ENCODE measurements at places on chromosomes 5 and 9.

- no peak for DNase-seq
These were observed 2.7 kb upstream of the PHPT1 start for GRCh38 chr9:136846376-136847087.

DNA sequence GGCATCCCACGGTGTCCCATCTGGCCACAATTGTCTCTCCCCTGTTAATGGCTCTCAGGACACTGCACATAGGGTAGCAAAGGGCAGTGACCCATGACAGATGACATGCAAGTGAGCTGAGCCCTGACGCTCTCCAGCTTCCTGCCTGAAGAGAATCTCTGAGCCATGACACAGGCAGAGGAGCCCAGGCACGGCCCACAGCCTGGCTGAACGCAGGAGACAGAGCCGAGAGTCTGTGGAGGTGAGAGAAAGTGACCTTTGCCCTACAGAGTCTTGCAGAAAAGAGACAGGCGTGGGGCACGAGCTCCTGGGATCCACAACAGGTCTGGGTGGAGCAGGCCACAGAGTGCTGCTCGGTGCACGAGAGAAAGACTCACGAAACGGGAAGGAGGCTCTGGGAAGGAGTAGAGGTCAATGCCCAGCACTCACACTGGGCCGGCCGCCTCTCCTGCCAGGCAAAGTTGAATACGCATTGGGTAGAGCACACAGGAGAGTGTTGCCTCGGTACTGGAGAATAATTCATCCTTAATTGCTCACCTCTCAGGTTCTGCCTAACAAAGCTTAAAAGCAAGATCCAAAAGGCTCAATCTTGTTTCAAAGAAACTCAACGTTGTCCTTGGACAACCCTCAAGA is 90.3 kb downstream of the MRPL36 start:
- no peak for DNase-seq

GRCh38 chr5:119332208-119332607 is 23.6 kb upstream of the TNFAIP8 start:
- no peak for DNase-seq

- DNase-seq: no peak
These were observed 779.9 kb upstream of the ACO1 start for GRCh38 chr9:31604531-31604930.

DNA sequence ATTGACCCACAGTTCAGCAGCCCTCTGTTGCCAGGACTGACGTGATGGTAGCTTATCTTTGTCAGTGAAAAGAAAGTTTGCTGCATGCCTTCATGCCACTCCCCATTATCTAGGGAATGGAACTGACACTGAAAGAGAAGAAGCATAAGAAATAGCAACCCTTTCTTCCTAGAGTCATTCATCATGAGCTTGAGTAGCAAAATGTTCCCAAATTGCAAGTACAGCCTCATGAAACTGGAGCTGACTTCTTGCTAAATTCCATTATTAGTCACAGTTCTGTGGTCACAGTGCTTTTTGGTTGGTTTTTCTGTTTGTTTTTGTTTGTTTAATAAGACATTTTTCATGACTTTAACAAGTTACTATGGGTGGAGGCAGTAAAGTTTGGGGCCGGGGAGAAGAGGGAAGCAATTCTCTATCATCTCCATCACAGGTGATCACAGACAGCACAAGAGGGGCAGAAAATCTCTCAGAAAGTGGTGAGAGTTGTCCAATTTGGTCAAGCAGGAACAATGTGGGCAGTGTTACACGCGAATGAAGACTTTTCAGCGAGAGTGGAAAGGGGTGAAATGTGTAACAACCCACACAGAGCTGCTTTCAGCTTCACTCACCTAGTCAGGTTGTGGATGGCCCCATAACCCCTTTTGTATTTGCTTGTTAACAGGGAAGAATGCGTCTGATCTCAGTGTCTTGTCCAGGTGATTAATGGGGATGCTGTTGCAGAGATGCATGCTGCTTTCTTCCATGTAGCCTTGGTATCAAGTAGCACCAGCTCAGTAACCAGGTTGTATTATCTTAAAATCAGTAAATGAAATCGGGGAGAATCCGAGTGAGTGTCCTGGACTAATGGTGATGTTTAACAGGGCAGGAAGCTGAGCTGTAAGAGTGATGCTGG is 440.4 kb downstream of the DMRT2 start:
- no peak for DNase-seq

DNA sequence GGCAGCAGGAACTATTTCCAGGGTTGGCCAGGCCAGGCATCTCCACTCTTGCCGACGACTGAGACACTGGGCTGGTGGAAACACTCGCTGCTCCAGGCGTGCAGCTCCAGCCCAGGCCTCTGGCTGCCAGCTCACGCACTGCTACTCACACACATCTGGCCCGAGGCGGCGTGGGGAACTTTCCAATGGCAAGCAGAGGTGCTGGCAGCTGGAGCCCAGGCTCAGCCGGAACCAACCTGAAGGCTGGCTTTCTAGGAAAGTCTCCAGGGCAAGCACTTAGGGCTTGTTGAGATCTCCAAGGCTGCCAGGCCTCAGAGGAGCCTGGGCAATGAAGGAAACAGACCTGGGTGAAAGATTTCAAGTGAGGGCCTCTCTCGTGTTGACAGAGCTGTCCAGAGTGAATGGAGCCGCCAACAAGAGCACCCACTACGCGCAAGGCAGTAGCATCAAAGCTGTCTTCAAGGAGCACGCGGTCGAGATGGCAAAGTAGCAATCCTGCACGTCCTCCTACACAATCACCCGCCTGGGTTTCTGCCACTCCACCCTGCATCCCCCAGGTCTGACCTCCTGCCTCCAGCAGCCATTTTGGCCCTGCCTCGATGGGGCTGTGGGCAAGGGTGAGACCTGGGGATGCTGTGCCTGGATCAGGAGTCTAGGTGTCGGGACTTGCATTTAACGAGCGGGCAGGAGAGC is 14.4 kb downstream of the SH3PXD2B start:
- no peak for DNase-seq

GRCh38 chr5:124289130-124289529 is 457.3 kb downstream of the ZNF608 start:
- no peak for DNase-seq

GRCh38 chr9:26891726-26892125 is 876 bp downstream of the CAAP1 start:
- no peak for DNase-seq

DNA sequence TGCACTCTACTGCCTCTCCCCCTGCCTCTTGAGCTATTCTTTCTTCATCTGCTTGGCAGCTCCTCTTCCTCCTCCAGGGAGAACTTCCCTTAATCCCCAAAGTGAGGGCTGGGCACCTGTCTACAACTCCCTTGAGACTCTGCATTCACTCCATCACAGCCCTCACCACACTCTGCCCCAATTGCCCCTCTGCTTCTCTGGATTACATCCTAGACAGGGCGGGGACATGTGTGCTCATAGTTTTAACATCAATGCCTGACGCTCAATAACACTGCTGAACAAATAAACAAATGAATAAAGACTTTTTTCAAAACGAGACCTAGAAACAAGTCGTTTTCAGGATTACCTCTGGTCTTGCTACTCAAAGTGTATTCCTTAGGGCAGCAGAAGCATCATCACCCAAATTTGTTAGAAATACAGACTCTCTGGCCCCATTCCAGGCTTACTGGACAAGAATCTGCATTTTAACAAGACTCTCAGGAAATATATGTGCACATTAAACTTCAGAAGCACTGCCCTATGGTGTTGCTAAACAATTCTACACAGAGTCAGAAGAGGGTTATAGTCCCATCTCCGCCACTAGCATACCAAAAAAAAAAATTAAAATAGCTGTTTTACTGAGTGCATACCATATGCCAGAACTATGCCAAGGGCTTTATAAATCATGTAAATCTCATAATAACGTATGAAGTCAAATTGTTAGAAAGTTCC is 115.6 kb downstream of the CDK5RAP2 start:
- no peak for DNase-seq

GRCh38 chr9:78680196-78680595 is 383.3 kb downstream of the PSAT1 start:
- no peak for DNase-seq

- DNase-seq: no peak
These were observed 488 bp downstream of the POLR1E start for GRCh38 chr9:37486256-37486615.

DNA sequence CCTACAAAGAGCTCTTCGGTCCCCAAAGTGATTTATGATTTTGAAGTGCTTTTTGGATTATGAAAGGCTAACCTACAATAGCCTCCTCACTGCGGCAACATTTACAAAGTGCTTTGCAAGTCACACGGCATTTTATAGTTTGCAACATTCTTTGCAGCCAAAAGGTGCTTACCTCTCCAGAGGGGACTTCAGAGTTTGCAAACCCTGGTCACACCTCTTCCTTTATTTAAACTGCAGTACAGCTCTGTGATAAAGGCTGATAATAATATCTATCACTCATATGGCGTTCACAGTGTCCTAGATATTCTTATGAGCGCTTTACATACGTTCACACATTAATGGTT is 20.0 kb upstream of the CRB2 start:
- no peak for DNase-seq

DNA sequence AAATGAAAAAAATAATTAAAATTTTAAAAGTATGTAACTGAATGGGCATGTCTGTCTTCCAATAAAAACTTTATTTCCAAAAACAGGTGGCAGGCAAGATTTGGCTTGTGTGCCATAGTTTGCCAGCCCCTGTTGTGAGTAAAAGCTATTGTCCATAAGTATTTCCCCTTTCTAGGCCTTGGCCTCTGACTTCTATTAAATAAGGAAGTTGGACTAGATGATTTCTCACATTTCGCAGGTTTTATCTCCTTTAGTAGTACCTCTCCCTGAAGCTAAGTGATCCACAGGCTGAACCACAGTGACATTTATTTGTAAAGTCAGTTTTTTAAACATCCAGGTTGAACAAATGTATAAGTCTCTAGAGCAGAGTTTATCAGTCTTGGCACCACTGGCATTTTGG is 41.3 kb downstream of the RECK start:
- no peak for DNase-seq

GRCh38 chr5:16841416-16841815 is 94.7 kb downstream of the MYO10 start:
- DNase-seq: no peak

- DNase-seq: no peak
These were observed 168.9 kb downstream of the MAPKAP1 start for GRCh38 chr9:125538092-125538473.

DNA sequence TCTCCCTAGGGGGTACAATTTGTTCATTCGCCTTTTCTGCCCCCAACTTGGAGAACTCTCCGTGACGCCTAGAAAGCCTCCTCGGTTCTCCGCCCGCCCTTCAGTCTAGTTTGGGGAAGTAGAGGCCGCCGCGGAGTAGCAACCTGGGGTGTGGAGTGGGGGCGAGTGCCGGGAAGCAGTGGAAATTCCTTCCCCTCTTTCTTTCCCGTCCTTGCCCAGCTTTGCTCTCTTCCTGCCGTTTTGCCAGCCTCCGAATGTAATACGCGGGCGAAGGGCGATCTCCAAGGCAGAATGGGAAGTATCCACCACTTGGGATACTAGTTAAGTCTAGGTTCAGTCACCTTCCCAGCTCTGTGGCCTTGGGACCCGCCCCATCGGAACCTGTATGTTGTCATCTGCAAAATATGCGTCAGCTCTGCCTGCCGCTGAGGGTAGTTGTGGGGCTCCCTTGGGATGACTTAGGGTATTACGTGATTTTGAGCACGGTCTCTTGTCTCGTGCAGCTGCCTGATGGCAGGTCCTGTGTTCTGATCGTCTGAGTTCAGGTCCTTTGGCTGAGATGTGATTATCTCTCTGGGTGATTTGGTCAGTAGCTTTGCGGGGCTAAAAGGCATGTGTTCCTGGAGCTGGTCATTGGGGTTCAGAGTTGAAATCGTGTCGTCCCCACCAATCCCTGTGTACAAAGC is 724 bp downstream of the PAM start:
- DNase-seq: peak; percentile 62

- no peak for DNase-seq
These were observed 64.6 kb upstream of the EPB41L4B start for GRCh38 chr9:109385499-109385898.

GRCh38 chr9:107504585-107505455 is 15.3 kb upstream of the KLF4 start:
- DNase-seq: no peak

DNA sequence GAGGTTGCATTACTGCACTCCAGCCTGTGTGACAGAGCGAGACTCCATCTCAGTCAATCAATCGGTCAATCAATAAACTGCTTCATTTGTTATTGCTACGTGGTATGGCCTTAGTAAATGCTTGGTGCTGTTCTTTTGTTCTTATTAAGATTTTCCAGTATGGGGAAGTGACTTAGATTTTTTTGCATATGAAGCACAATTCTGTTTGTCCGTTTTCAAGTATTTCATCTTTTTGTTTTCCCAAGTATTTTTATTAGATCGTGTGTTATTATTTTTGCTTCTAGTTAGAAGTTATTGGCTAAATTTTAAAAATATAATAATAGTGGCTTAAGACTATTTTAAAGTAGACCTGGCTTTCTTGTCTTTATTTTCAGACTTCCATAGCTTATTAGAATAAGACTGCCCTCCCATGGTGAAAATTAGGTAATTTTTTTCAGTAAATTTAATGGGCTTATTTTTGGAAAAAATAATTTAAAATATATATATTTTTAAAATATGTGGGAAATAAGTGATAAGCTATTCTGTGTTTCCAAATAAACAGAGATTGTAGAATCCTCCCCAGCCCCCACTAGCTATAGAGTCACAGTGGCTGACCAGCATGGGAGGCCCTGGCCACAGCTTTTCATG is 14.7 kb upstream of the OMD start:
- no peak for DNase-seq

DNA sequence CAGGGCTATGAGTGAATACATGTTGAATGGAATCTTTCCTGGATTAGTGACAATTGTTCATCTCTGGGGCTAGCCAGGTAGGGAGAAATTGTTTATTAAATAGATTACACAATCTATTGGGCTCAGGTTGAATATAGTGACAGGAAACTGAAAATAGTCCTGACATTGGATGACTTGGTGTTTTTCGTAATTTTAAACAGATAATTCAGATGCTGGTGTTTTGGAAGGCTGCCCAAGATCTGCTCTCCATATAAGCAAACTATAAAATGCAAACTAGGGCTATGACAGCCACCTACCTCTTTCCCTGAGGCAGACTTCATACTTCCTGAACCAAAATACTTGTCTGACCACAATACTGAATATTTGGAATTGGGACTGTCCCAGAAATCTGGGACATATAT is 99.1 kb downstream of the ENC1 start:
- no peak for DNase-seq

DNA sequence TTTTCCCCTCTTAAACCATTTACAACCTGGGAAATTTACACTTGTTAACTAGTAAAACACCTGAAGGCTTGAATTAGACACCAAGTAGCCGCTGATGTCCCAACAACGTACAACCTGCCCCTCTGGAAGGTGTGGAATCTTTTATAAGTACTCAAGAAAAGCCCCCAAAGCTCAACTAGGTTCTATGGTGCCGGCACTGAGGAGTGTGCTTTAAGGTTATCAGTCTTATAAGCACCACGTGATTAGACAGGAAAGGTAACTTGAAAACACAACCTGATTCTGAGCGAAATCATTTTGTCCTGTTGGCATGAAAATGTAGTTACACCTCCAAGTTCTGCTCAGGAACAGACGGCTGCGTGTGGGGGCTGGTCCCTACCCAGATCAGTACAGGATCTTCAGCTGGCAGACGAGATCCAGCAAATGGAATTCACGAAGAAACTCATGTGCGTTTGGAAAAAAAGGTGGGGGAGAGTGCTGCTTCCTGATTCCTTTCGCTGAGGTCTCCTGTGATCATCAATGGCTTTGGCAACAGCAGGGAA is 195.5 kb downstream of the MEF2C start:
- no peak for DNase-seq

GRCh38 chr5:173089581-173089980 is 33.4 kb downstream of the CREBRF start:
- DNase-seq: no peak

GRCh38 chr5:66993448-66993847 is 203.2 kb downstream of the CD180 start:
- DNase-seq: no peak
